Cerebellum (tissue), 4 donors: ENCODE measurements at places on chromosomes 11 and 22.

DNA sequence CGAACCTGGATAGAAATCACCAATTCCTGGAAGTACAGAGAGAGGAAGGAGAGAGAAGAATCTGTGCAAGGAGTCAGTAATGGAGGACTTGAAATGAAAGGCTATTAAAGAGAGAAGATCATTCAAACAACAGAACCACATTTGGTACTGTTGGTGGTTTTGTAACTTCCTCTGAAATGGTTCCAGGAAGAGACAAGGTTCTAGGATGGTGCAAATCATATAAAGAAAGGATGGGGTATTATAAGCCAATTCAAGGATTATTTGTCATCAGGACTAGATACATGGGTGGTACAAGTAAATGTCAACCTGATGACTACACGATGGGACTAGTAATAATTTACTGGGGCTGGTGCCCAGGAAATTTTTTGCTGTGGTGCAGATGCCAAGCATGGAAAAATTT is 28.9 kb upstream of the TMA7B start:
- no peak for DNase-seq

GRCh38 chr11:126034039-126034932 is 28.4 kb downstream of the CDON start:
- DNase-seq = no peak

GRCh38 chr11:10158461-10158860 is 135.6 kb downstream of the SBF2 start:
- no peak for DNase-seq

DNA sequence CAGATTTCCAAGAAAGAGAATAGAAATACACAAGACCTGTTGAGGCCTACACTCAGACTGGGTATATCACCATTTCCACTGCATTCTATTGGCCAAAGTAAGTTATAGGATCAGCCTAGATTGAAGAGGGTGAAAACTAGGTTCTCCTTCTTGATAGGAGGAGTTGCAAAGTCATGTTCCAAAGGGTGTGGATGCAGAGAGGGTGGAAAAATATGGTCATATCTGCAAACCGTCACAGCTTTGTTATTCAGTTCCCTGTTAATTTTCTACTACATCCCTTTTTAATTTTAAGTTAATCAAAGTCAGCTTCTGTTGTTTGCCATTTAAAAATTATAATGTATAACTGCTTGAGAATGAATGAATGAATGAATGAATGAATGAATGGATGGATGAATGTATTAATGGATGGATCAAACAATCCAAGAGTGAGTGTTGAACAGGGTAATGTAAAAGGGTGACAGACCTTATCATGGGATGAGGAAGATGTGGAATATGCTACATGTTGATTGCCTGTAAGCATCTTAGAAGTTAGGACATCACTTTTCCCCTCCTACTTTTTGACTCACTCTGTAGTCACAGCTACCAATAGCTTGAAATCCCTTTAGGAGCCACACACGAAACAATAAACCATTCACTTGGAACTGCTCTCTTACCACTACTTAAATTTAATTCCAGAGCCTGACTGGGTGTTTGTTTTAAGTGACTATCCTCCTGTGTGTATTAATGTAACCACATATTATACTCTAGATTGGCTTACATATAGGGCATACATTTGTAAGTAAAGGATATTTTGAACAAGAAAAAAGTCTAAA is 121.5 kb downstream of the CCDC34 start:
- no peak for DNase-seq
